Testis (tissue), 5 donors: ENCODE measurements at places on chromosomes 16 and 17. TPM values are rescaled to one million over a fixed set of nuclear protein-coding genes. Genes with fewer than 3 reads are reported as not detected.

SECTM1 gene
- 5.9 TPM for total RNA-seq

FOXJ1 gene
- 22.9 TPM for total RNA-seq

ZNF747 gene
- 18.7 TPM for total RNA-seq

P2RX1 gene
- 5.0 TPM for total RNA-seq

CDRT15 gene
- 3.2 TPM for total RNA-seq

IRX3 gene
- total RNA-seq = 1.6 TPM

KCNAB3 gene
- total RNA-seq = 4.3 TPM

HOXB7 gene
- total RNA-seq = 2.8 TPM

ADAMTS18 gene
- total RNA-seq = 1.1 TPM

HIC1 gene
- total RNA-seq = 38.4 TPM

DNA sequence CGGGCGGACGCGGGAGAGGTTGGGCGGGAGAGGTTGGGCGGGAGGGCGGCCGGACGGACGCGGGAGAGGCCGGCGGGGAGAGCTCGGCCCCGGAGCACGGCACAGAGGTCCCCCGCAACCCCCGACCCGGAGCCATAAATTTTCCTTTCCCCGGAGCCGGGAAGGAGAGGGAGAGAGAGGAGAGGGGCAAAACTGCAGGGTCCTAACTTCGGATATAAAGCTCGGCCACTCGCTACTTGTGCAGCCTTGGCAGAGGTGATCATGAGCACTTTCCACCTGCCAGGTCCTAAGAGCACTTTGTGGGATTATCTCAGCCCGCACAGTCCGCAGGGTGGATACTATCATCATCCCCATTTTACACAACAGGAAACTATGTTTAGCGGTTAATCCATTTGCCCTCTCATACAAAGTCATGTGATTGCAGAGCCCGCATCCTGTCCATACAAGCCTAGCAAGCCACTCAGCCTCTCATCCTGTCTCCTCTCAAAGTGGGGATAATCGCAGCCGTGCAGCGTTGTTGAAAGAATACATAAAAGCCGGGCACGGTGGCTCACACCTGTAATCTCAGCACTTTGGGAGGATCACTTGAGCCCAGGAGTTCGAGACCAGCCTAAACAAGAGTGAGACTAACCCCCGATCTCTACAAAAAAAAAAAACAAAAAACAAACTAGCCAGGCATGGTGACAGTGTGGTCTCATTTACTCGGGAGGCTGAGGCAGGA, 780 bp upstream of the DCAKD start:
- DNase-seq = peak; percentile 34

DNA sequence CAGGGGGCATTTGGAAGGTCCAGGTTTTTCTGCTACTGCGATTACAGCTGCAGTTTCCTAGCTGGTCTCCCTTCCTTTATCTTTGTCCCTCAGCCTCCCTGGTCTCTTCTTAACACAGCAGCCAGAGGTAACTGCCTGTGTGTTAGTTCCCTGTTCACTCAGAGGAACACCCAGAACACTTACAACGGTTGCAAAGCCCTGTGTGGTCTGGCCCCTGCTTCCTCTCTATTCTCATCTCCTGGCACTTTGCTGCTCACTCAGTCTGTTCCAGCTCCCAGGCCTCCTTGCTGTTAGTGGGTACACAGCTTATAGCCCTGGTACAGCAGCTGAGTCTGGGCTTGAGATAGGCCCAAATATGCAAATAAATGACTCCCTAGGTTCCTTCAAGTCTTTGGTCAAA, 16.4 kb downstream of the NTN1 start:
- DNase-seq = no peak

- no peak for DNase-seq
Measured at GRCh38 chr16:85574672-85575475, 38.2 kb upstream of the GSE1 start.

DNA sequence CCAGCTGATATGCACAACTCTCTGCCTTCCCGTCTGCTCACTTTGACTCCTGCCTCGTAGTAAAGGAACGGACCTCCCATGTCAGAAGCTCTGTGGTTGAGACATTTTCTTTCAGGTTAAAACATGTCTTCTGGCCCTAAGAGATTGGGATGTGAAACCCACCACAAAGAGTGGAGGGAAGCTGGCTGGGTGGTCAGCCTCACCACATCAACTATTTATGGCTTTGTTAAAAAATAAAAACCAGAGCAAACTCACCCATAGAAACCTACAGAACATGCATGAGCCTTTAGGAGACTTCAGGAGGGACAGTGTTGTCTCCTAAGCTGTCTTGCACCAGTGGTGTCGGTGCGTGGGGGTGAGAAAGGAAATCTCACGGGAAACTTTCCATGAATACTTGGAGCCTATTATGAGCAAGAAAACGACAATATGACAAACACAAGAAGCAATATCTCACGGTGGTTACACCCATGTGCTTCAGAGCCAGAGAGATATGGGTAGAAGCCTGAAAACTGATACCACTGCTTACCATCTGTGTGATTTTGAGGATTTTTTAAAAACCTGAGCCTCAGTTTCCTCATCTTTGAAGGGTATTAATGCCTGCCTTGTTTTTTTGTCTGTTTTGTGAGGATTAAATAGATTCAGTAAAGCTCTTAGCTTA, 61.7 kb upstream of the XYLT1 start:
- no peak for DNase-seq

- DNase-seq = no peak
Measured at GRCh38 chr17:65780111-65780510, 218.7 kb upstream of the AXIN2 start.

GRCh38 chr17:37818689-37819088, 73.8 kb upstream of the HNF1B start:
- DNase-seq = no peak

- DNase-seq = no peak
Measured at GRCh38 chr17:44258811-44259351, 9.1 kb downstream of the SLC4A1 start.

DNA sequence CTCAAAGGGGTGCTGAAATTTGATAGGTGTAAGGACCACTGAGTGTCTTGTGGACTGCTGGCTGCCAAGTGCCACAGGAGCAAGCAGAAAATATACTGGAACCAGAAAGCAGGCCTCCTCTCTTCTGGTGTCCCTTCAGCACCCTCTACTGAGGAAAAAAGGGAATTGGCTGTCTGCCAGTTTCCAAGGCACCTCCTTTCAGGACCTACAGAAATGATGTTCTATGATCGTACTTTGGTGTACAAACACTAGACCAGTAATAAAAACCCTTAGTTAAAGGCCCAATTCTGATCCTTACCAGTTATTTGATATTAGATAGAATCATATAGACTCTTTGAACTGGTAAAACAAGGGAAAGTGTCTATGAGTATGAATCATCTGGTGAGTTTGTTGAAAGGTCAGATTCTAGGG, 35.8 kb upstream of the BCAS3 start:
- DNase-seq = peak; percentile 81

DNA sequence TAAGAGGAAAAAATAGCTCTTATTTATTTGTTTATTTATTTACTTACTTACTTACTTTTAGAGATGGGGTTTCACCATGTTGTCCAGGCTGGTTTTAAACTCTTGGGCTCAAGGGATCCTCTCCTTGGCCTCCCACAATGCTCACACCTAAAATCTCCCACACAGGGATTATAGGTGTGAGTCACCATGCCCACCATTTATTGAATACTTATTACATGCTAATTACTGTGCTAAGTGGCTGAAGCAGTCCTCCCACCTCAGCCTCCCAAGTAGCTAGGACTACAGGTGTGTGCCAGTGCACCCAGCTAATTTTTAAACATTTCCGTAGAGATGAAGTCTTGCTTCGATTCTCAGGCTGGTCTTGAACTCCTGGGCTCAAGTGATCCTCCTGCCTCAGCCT, 11.0 kb upstream of the ITGB3 start:
- DNase-seq = no peak

GRCh38 chr17:49624896-49625295, 49.2 kb downstream of the NXPH3 start:
- no peak for DNase-seq

GRCh38 chr17:75456417-75457046, at the start of gene TMEM94:
TMEM94 (plus strand) TSS chr17:75456635; CDS start chr17:75471906, 15,271 bp downstream.
- DNase-seq = peak; percentile 99

DNA sequence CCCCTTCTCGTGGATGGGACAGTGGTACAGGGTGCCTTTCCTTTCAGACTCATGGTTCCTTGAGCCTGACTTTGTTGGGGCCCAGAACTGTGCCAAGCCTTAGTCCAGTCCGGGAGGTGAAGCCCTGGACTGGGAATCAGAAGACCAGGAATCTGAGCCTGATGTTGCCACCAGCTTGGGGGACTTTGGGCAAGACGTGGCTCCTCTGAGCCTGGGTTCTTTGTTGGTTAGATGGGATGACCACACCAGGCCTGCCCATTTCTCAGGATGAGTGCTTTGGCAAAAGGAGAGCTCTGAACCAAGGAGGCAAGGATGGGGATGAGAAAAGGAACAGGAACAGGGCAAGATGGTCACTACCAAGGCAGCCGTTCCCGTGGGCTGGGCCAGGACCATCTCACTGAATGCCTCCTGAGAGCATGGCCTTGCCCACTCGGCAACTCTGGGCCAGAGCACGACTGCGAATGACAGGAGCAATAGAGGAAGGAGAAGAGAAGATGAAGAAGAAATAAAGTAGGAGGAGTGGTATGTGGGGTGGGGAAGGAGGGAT, 32.5 kb downstream of the PITPNM3 start:
- DNase-seq = no peak

- no peak for DNase-seq
Measured at GRCh38 chr16:29821643-29822115, 1.4 kb downstream of the MVP start.

DNA sequence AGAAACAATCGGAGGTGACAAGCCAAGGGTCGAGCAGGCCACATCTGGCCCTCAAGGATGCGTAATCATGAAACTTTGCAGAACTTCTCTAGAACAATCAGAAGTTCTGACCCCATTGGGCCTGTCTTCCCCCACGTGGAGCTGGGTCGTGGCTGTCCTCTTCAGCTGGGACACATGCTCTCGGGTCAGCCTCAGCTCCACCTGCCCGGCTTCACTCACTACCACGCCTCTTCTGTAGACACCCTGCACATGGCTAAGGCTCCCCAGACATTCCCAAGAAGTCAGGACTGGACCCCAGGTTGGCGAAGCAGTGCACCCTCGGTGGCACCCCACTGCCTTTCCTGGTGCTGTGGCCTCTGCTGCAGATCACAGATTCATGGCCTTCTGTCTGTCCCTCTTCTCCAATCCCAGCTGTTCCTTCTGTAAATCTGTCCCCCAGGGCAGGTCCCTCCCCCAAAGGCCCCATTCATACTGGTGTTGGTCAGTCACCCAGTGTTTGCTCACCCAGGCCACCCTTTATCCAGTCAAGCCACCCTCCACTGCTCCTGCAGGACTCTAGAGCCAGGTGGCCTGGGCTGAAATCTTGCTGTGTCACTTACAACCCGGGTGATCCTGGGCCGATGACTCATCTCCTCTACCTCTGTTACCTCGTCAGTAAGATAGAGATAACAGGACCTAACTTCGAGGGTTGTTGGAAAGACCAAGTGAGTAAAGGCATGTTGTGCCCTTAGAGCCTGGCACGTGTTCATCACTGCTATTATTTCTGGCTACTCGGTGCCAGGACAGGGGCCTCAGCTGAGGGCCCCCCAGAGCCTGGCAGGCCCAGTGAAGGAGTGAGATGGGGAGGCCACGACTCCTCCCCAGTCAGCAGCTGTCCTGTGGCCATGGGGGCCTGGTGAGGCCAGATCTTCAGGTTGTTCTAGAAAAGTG, 1.4 kb upstream of the SLC5A11 start:
- no peak for DNase-seq

GRCh38 chr17:68391561-68392268, 65.6 kb downstream of the WIPI1 start:
- peak; percentile 66 for DNase-seq

GRCh38 chr16:68798398-68798797, 44.9 kb upstream of the TANGO6 start:
- no peak for DNase-seq
